ENCODE measurements at places on chromosomes 12 and 14. TPM values are rescaled to one million over a fixed set of nuclear protein-coding genes. Genes with fewer than 3 reads are reported as not detected.
A peak's percentile ranks its signal among the peaks of the same experiment; 100 is the strongest.

DNA sequence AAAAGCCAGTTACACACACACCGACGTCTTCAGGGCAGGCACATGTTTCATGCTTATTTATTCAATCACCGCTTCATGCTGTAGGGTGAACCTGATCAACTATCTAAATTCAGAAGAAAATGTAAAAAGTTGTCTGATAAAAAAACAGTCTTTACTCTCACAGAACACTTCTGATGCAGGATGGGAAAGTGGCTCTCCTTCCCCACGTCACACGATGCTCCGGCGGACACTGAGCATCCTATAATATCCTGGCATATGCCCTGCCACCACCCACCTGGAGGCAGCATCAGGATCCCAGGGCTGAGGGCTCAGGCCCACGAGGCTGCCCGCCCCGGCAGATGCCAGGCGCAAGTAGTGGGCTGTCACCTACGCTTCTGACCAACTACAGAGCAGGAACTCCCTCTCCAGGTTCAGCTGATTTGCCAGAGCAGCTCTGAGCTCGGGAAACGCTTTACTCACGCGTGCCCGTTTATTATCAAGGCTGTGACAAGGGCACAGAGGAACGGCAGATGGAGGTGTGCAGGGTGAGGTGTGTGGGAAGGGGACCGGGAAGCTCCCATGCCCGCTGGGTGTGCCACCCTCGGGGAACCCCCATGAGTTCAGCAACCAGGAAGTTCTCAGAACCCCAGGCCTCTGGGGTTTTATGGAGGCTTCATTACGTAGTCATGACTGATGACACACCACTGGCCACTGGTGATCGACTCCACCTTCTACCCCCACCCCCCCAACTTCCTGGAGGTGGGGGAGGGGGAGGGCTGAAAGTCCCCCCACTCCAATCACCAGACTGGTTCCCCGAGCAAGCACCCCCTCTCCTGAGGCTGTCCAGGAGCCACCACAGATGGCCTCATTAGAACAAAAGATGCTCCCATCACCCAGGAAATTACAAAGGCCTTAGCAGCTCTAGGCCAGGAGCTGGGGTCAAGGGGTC lies 32.1 kb downstream of the SLC15A4 start:
- no peak for DNase-seq

GRCh38 chr12:15851919-15852318 lies 30.3 kb upstream of the STRAP start:
- no peak for DNase-seq

DNA sequence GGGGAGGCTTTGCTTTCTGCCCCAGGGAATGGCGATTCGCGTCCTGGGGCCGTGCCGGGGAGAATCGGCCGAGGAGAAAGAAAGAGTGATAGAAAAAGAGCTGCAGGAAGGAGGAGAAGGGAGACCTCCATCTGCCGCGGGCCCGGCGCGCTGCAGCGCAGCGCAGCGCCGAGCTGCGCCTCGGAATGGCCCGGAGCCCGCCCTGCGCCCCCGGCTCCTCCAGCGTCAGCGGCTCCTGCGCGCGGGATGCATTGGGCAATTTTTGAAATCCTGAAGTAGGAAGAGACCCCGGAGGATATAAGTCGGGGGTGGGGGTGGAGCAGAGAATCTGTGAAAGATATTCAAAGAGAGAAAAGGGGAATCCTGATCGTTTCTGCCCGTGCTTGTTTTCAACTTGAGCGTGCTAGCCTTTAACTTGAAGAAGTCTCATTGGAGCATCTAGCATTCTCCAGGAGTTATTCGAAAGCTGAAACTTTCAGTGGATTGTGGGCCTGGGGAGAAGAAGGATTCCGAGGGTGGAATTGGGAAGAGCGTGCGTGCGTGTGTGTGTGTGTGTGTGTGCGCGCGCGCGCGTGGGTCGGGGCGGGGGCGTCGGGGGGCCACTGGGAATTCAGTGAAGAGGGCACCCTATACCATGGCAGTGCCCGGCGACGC lies 441 bp downstream of the PDE3A start:
- DNase-seq, result peak; percentile 71

GRCh38 chr14:81314443-81315175 lies 85.5 kb downstream of the STON2 start:
- no peak for DNase-seq

GRCh38 chr12:124675881-124676713 lies 108.7 kb upstream of the NCOR2 start:
- DNase-seq, result peak; percentile 84

- peak; percentile 86 for DNase-seq
Measured at GRCh38 chr12:94649349-94650142, 811 bp downstream of the TMCC3 start.

The TXNRD1 gene
- 73.2 TPM for total RNA-seq

- DNase-seq, result peak; percentile 33
Measured at GRCh38 chr14:54782751-54783659, 119.6 kb downstream of the GCH1 start.

DNA sequence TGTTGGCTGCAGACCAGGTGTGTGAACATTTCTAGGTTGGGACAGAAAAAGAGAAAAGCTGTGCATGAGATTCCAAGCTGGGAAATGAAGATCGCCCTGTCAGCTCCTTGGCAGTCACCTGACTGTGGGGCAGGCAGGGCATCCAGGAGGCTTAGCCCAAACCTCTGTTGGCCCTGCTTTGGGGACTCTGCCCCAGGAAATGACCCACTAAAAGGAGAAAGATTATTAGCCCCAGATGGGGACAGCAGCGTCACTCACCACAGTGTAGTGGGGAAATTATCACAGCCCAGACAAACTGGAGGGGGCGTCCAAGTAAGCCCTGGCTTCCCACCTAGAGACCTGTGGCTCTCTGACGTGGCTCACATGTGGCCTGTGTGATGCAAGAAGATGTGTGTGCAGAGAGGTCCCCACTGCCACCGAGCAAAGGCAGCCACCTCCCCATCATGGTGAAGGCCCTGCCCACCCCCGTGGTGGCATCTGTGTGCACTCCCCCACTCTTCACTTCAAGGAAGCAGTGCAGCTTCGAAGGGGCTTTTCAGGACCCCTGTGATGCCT lies 39.1 kb downstream of the DIO3 start:
- DNase-seq, result no peak

GRCh38 chr12:49296836-49297694 lies 2.1 kb downstream of the PRPH start:
- peak; percentile 67 for DNase-seq

- no peak for DNase-seq
Measured at GRCh38 chr12:23352670-23353069, 596.8 kb downstream of the SOX5 start.

DNA sequence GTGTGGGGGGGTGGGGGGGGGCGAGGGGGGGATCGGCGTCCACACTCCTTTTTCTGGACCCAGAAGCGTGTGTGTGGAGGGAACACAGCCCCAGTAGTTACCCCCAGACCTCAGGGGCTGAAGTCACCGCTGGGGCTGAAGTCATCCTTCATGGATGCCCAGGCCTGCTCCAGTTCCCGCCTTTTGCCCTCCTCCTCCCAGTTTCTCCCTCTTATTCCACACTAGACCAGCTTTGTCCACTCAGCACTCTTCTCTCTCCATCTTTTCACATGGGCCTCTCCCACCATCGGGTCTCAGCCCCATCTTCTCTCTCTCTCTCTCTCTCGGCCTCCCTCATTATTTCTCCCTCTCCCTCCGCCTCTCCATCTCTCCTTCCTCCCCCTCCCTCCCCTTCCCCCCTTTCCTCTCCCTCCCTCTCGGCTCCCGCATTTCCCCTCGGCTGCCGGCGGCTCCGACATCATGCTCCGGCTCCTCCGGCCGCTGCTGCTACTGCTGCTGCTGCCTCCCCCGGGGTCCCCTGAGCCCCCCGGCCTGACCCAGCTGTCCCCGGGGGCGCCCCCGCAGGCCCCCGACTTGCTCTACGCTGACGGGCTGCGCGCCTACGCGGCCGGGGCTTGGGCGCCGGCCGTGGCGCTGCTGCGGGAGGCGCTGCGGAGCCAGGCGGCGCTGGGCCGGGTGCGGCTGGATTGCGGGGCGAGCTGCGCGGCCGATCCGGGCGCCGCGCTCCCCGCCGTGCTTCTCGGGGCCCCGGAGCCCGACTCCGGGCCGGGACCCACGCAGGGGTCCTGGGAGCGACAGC lies at the start of gene P3H3:
Gene P3H3 (plus strand): TSS at position 426 of the 799 bp plus-strand sequence. CDS start 34 bp downstream, at position 460.
- DNase-seq, result peak; percentile 81

The FAM161B gene
- total RNA-seq, result 8.2 TPM

The GSKIP gene
- total RNA-seq, result 30.5 TPM

The TULP3 gene
- total RNA-seq, result 23.0 TPM

The RHEBL1 gene
- 0.69 TPM for total RNA-seq

DNA sequence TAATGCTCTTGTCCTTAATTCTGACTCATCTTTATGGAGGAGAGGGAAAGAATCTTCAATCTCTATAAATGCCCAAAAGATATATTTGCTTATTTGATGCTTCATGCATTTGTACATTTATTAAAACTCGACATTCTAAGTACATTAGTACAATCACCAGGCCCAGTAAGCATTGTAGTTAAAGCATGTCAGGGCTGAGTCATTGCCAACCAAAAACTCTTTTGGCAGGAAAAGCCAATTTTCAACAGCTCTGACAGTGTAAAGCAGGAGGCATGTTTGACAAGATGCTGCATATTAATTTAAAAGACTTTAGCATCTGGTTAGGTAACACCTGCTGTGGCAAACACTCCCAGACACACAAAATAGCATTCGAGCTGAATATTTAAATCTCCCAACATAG lies 290.9 kb downstream of the PPFIA2 start:
- no peak for DNase-seq

GRCh38 chr12:103538397-103538796 lies 42.6 kb upstream of the C12orf42 start:
- no peak for DNase-seq

The CD4 gene
- 38.1 TPM for total RNA-seq

GRCh38 chr14:99327050-99327449 lies 55.1 kb upstream of the BCL11B start:
- DNase-seq, result no peak

DNA sequence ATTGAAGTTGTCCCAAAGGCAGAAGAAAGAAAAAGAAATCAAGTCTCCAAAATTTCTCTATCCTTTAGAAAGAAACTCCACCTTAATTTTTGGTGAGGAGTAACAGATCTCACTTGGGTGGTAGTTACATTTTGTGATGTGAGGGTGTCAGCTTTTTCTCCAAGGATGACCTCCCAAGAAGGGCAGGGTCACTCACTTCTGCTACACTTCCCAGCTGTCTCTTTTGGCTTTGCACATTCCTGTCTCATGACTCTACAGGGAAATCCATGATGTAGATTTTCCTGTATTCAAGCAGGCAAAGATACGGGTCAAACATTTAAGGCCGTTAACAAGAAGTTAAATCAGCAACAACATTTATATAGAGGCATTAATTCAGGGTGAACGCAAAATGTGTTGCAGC lies 1016.4 kb downstream of the NRXN3 start:
- DNase-seq, result no peak

DNA sequence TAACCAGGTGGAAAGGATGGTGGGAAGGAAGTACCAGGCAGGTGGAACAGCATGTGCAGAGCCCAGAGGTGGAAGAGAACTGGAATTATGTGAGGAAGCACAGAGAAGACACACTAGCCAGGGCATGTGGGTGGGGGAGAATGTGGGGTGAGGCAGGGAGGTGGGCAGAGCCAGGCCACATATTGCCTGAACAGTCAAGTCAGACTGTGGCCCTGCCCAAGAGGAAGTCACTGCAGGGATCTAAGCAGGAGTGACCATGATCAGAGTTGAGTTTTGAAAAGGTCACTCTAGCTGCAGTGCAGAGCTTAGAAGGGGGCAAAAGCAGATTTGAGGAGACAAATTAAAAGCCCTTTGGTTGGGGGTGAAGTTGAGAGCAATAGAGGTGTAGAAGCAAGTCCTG lies 114.0 kb upstream of the SLC38A2 start:
- no peak for DNase-seq

The IPO4 gene
- total RNA-seq, result 49.5 TPM

GRCh38 chr14:91173221-91173670 lies 59.4 kb downstream of the DGLUCY start:
- DNase-seq, result peak; percentile 81

- DNase-seq, result no peak
Measured at GRCh38 chr14:52876806-52877205, 74.0 kb downstream of the FERMT2 start.

- DNase-seq, result no peak
Measured at GRCh38 chr12:32558903-32559302, 120.2 kb upstream of the DNM1L start.

- DNase-seq, result peak; percentile 58
Measured at GRCh38 chr14:24068711-24069410, 2.5 kb upstream of the CPNE6 start.

GRCh38 chr12:22459838-22460490 lies 84.4 kb downstream of the C2CD5 start:
- DNase-seq, result peak; percentile 71

GRCh38 chr14:52106840-52107239 lies 38.0 kb upstream of the NID2 start:
- DNase-seq, result no peak

DNA sequence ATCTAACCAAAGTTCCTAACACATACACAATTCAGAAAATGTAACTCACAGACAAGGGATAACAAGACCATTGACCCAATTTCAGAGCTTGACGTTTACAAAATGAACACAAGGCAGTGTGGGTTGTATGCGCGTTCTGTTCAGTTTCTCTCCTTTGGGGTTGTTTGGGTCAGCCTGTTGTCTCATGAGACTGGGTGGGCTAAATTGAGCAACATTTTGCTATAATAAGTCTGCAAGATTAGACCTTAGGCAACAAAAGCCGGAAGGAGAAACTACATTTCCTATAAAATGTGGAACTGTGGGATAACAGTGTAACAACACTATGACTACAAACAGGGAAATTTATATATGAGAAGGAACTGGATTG lies 18.8 kb upstream of the LTA4H start:
- DNase-seq, result no peak

GRCh38 chr14:27040552-27040951 lies 442.7 kb upstream of the NOVA1 start:
- DNase-seq, result no peak
